ENCODE measurements at places on chromosomes 6 and 20.

- no peak for DNase-seq
These were observed 69.6 kb upstream of the TFB1M start for GRCh38 chr6:155383913-155384312.

DNA sequence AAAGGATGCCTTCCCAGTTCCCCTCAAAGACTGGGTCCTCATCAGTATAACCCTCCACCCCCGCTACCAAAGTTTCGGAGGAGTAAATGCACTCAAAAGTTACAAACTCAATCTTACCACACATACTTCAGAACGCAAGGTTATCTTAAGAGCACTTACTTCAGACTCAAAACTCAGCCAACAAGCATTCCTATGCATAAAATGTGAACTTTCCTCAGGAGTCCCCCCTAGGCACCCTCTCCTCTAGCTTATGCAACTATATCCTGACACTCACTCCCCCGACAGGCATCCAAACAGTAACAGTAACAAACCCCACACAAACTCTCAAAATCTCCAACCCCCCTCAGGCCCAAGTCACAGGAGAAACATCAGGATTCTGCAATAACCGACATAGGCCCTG, 11.1 kb upstream of the ADTRP start:
- DNase-seq = no peak

- DNase-seq = no peak
These were observed 64.2 kb downstream of the HTR1E start for GRCh38 chr6:87001494-87001893.

DNA sequence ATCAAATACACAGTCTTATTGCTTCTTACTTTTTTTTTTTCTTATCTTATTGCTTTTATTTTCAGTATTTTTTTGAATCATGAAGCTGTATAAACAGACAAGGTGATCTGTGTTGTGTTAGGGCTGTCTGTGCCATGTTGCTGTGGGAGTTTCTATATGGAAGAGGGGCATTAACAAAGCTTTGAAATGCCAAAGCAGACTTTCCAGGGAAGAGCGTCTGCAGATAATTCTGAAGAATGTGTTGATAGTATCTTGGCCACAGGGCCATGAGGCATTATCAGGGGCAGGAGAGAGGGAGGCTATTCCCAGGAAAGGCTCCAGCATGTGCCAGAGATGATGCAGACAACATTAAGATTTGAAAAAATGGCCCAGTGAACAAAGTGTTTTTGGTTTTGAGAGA, 354.5 kb downstream of the UTRN start:
- no peak for DNase-seq

GRCh38 chr6:121430514-121431460, 4.7 kb upstream of the GJA1 start:
- no peak for DNase-seq

GRCh38 chr6:6683969-6684833, 95.7 kb downstream of the LY86 start:
- no peak for DNase-seq

DNA sequence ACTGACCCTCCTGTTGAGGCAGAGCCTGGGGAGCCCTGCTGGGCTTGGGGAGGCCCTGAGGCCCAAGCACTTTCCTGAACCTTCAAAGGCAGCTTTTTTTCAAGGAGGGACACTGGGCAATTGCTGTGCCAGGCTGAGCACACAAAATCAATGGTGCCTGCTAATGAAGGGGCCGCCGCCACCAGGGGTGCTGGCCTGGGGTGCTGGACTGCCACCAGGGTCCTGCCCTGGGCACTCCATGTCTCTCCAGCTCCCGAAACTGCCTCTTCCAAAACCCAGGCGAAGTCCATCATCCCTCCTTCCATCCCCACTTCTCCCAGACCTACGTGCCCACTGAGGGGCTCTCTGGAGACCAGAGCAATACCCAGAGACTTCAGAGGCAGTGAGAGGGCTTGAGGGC, 145.6 kb downstream of the GRM4 start:
- DNase-seq = no peak

DNA sequence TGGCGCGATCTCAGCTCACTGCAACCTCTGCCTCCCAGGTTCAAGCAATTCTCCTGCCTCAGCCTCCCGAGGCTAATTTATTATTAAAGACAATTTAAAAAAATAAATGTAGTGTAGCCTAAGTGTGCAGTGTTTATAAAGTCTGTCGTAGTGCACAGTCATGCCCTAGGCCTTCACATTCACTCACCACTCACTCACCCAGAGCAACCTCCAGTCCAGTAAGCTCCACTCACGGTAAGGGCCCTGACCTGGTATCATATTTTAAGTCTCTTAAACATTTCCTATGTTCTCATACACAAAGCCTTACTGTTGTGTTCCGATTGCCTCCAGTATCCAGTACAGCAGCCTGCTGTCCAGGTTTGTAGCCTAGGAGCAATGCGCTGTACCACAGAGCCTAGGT, 168.2 kb upstream of the FOXQ1 start:
- no peak for DNase-seq

- DNase-seq = no peak
These were observed 5.7 kb upstream of the FGD2 start for GRCh38 chr6:36999751-37000125.

DNA sequence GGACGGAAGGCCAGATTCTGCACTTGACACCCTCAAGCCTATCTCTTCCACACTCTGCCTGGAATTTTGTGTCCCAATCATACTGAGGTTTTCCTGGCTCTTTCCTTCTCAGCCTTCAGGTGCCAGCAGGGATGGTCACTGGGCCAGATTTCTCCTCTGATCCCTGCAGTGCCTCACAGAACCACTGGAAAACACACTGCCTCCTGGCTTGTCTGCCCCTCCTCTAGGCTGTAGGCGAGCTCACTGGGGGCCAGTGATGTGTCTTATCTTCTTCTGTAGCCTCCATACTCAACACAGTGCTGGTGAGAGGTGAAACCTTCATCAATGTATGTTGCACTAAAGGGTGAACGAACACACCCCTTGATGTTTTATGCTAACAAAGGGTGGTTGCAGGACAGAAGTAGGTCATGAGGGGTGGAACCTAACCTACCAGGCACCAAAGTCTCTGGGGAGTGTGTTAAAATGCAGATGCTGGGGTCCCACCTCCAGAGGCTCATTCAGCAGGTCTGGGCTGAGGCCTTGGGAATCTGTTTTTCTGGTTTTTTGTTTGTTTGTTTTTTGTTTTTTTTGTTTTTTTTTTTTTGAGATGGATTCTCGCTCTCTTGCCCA, 80.3 kb downstream of the CDH26 start:
- no peak for DNase-seq

DNA sequence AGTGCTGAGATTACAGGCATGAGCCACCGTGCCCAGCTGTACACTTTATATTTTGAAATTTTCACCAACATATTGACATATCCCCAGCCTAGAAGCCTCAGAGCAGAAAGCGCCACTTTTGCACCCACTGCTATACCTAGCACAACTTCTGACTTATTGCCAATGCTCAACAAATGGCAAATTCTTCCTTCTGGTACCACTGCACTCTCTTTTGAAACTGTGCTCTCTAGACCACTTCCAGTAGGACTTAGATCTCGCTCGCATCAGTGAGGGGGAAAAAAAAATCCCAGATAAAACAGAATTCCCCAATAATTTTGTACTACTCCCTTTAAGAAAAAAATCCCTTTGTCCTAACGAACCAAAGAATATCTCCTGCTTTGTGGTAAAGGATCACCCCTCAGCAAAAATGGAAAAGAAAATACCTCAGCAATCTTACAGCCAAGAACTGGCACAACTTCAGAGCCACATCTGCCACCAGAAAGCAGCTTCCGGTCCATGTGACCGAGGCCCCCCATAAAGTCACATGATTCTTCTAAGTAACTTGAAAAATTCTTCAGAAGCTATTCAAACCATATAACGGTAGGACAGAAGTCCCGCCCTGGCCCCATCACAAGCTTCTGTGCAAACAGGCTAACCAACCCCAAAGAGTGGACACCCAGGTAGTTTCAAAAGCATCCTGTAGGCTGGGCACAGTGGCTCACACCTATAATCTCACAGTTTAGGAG, 18.5 kb upstream of the IL17F start:
- DNase-seq = no peak

DNA sequence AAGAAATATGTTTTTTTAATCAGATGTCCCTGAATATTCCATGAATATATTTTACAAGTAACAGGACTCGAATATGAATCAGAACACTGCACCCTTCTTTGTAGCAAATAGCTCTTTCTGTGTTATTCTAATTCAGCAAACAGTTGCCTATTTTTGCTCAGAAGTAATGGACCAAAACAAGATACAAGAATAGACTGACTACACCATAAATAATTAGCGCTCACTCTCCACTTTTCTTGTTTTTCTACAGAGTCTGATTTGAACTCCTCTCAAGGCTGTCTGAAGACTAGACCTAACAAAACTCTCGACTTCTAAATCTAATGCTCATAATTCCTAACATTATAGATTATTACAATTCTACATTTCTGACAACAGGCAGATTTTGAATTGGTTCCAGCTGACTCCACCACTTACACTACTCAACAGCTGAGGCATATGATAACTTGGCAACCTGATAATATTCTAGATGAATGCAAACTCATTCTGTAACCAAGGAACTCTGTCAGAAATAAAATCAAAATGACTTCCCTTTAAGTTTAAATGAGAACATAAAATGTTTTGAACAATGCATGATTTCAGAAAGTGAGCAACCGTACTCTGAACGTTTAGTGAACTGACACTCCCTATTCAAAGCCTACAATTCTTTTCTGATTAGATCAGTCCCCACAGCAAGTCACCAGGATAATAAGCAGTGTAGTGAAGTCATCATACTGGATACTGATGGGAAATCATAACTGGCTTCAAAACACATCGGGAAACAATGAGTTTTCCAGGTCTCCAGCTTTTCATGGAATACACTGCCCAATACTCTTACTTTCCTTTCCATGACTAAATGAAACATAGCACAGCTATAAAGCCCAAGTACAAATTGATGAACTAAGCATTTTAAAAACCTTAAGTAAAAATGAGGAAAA, 114.2 kb upstream of the BEND6 start:
- DNase-seq = peak; percentile 26

GRCh38 chr6:146113084-146113623, 84.3 kb downstream of the GRM1 start:
- DNase-seq = no peak

GRCh38 chr6:112522587-112522986, 175.5 kb downstream of the RFPL4B start:
- DNase-seq = no peak

- DNase-seq = no peak
These were observed 523.2 kb upstream of the JARID2 start for GRCh38 chr6:14722704-14723103.

DNA sequence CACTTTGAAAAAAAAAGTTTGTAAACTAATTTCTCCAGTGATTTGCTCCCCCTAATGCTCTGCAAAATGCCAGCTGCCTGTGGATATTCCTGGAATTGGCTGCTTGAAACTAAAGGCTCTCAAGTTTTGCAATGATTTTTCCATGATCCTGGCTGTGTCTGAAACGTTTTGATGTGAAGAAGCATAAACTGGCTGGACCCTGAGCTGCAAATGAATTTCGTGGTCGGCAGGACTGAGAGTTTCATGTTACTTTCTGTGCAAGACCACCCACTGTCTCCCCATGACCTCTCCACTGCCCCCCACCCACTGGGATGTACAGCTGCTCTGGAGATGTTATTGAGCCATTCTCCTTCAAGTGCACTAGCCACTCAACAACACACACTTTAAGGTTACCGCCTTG, 171.3 kb upstream of the SSTR4 start:
- DNase-seq = no peak

GRCh38 chr6:30394139-30394538, 49.2 kb downstream of the RPP21 start:
- DNase-seq = no peak

DNA sequence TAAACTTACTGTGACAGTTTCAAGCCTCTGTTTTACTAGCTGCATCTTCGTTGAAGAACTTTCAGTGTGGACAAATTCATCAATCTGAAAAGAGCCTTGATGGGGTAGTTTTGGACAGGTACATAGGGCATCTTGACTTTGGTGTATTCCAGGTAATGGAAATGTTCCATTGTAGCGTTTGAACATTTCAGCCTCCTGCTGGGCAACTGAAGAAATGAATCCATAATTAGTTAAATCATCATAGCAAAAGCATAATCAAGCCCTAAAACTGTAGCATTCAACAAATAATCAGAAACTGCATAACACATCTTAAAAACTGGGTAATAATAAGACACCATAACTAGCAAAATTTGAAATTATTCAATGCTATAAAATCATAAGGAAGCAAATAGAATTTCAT, 86.2 kb downstream of the AHI1 start:
- no peak for DNase-seq

- no peak for DNase-seq
These were observed 261.9 kb downstream of the CDH4 start for GRCh38 chr20:61514018-61514365.

- DNase-seq = no peak
These were observed 388.9 kb upstream of the JARID2 start for GRCh38 chr6:14857001-14857400.

- no peak for DNase-seq
These were observed 159.5 kb upstream of the MAFB start for GRCh38 chr20:40848526-40848925.

GRCh38 chr6:62740596-62740995, 454.6 kb upstream of the KHDRBS2 start:
- DNase-seq = no peak

GRCh38 chr6:110495949-110496348, 19.5 kb upstream of the SLC22A16 start:
- no peak for DNase-seq

GRCh38 chr6:22363714-22364239, 66.9 kb upstream of the PRL start:
- DNase-seq = no peak

GRCh38 chr20:48142516-48142773, 357.2 kb upstream of the SULF2 start:
- DNase-seq = no peak

DNA sequence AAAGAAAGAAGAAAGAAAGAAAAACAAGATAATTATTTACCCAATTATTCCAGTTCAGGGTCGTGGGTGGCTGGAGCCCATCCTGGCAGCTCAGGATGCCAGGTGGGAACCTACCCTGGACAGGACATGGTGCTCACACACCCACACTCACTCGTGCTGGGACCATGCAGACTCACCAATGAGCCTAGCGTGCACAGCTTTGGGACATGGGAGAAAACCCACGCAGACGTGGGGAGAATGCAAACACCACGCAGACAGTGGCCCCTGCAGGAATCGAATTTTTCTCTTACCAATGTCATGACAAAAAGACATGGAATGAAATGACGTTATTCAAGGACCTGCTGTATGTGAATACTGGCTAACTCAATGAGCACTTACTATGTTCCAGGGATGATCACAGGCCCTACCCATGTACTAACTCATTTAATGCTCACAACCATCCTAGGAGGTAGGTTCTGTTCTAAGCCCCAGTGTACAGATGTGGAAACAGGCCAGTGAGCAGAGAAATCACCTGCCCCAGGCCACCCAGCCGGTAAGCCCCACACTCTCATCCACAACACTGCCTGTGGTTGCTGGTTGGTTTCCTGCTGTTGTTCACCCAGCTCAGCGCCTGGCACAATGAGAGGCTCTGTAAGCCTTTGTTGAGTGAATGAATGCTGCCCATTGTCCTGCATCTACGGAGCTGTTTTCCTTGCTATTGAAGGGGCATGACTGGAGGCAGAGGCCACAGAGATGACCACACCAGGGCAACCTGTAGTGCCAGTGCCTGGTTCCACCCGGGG, 6.8 kb upstream of the PI16 start:
- no peak for DNase-seq
